ENCODE measurements at places on chromosomes 5 and 9.

DNA sequence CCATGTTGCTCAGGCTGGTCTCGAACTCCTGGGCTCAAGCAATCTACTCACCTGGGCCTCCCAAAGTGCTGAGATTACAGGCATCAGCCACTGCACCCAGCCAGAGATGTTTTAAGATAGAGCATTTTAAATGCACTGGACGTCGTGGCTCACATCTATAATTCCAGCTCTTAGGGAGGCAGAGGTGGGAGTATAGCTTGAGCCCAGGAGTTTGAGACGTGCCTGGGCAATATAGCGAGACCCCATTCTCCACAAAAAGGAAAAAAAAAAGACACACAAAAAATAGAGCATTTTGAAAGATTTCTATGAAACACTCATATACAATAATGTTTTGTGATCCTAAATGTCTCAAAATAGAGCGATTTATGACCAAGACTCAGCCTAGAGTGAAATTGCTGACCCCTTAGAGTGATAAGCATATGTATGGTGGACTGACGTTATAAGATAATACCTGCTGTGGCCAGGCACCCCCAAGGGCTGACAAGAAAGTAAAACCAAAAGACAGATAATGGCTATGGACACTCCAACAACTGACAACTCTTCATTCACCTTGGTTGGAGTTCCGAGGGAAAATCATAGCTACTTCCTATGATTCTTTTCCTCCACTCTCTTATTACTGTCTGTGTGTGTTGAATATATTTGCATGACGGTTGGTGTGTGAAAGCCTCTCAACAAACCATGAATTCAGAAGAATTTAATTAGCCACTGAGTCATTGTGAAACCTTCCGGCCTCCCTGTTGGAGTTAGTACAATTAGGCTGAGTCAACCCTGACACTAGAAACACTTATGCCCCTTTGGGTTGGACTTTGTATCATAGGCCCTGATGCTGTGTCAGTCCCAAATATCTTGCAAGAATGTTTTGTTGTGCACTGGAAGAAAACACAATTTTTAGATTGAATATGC lies 526.5 kb upstream of the NUDT12 start:
- DNase-seq = peak; percentile 0

GRCh38 chr5:78801413-78801812 lies 152.8 kb upstream of the LHFPL2 start:
- no peak for DNase-seq

- DNase-seq = peak; percentile 17
These were observed 241.0 kb upstream of the KIF2A start for GRCh38 chr5:62065050-62065449.

DNA sequence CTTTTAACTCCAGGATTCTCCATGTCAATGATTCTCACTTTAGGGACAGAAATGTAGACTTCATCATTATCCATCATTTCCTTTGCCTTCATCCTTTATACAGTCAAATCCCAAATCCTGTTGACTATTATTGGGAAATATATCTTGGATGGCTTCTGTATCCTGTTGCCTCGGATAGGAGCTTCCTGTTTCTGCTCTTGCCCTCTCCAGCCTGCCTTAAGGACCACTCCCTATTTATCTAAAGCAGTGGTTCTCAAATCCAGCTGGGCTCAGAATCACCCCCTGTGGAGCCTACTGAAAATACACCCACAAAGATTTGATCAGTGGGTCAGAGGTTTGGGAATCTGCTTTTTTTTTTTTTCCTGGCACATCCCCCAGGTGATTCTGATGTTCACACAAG lies 8.5 kb downstream of the AFAP1L1 start:
- no peak for DNase-seq

GRCh38 chr9:106218427-106218826 lies 524.1 kb downstream of the TMEM38B start:
- DNase-seq = no peak

DNA sequence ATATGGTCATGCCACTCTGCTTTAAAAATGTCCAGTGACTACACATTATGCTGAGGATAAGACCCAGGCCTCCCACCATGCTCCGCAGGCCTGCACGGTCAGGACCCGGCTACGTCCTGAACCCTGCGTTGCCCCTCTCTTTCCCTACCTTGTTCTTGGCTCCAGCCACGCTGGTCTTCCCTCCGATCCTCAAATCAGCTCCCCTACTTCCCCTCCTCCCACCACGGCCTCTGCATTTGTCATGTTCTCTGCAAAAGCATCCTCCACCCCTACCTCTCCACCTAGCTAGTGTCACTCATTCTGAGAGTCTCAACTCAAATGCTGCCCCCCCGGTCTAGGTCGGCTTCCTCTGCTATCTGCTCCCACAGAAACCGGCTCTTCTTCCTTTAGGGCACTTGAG lies 11.2 kb downstream of the GPX3 start:
- DNase-seq = no peak

GRCh38 chr5:149040421-149040820 lies 22.4 kb downstream of the SH3TC2 start:
- DNase-seq = no peak

DNA sequence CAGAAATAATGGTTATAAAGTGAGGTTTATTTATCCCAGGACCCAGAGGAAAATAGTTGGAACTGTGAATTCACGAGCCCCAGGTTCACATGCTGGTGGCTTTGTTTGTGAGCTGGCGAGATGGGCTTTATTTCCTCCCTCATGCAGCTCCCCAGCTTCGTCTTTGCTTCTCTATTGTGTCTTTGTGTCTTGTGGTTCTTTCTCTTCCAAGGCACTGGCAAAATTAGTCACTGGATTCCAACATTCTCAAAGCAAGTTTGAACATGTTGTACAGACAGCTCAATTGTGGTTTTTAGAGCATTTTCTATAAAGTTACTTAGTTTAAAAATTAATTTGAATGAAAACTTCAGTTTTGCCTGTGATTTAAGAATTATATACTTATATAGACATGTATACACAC lies 7.2 kb downstream of the NDUFS6 start:
- DNase-seq = peak; percentile 87

- peak; percentile 29 for DNase-seq
These were observed 849 bp downstream of the RORB start for GRCh38 chr9:74497748-74498620.

DNA sequence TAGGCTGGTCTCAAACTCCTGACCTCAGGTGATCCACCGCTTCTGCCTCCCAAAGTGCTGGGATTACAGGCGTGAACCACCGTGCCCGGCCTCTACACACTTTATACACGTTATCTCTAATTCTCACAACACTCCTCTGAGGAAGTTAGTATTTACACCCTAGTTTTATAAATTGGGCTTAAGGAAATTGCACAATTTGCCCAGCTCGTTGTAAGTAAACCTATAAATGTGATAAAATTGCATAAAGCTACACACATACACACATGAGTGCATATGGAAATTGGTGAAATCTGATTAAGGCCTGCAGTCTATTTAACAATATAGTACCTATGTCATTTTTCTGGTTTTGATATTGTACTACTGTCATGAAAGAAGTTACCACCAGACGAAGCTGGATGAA lies 4.4 kb upstream of the SLC4A9 start:
- no peak for DNase-seq

GRCh38 chr5:119743927-119744326 lies 114.6 kb downstream of the FAM170A start:
- peak; percentile 84 for DNase-seq

GRCh38 chr5:73747696-73748380 lies 121.8 kb downstream of the ARHGEF28 start:
- DNase-seq = no peak

GRCh38 chr9:137411645-137412380 lies 11.1 kb downstream of the EXD3 start:
- DNase-seq = peak; percentile 85

DNA sequence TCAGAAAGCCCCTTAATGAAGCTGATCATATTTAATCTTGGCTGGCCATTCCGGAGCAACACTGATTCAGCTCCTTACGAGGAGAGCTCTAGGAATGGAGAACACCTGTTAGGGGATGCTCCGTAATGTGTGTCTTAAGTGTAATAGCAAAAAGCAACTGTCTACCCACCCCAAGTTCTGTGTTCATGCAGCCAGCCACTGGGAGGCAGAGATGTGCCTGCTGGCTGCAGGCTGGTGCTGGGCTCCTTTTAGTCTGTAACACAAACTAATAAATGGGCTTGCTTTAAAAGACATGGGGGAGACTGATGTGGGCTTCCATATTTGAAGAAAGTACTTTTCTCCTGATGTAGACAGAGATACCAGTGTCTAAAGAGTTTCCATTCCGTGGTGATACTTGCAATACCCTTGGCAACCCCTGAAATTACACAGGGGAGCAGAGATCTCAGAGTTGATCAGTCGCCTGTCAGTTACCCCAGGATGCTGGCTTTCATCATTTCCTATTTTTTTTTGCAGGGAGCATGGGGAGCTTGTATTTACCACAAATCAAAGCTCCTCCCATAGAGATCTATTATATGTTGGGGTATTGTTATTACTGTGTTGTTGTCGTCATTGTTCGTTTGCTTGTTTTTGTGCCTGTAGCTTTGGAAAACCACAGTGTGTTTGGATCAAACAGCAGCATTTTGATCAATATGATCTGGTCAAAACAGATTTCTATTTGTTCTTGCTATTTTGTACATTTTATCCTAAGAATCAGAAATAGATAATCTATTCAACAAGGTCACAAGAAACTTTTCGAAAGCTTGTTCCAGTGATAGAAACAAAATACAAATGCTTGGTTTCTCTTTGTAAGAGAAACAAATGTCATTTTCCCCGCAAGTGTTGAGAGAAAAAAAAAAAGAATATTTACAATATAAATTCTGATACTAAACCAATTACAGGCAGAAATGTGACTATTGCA lies 65.8 kb downstream of the MTX3 start:
- peak; percentile 66 for DNase-seq

DNA sequence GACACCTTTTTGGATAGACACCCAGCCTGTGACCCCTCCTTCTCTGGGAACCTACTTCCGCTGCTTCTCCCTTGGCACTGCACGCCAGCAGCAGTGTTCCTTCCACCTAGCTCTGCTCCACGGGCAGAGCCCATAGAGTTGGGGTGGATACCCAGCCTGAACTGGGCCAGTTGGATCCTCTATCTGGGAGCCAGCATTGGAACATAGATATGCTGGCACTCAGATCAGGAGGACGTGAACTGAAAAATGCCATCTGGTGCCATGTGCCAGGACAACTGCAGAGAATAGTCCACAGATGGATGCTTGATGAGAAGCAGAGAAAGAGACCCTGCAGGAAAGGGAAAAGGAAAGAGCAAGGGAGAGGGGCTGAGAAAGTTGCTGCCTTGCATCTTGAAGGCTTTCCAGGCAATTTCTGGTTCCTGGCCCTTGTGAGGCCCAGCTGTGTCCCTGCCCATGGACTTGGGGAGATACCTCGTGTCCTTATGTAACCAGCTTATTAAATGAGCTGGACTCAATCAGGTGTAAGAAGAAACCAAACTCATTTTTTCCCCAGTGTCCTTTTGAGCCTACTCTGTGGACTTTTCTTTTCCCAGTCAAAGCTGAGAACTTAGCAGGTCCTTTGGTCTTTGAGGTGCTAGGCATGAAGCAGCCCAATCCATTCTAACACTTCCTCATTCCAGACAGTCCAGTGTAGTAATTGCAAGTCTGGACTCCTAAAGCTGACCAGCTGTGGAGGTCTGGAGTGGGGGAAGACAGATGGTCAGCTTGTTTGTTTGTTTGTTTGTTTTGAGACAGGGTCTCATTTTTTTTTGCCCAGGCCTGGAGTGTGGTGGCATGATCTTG lies 39.1 kb downstream of the ANGPTL2 start:
- no peak for DNase-seq

DNA sequence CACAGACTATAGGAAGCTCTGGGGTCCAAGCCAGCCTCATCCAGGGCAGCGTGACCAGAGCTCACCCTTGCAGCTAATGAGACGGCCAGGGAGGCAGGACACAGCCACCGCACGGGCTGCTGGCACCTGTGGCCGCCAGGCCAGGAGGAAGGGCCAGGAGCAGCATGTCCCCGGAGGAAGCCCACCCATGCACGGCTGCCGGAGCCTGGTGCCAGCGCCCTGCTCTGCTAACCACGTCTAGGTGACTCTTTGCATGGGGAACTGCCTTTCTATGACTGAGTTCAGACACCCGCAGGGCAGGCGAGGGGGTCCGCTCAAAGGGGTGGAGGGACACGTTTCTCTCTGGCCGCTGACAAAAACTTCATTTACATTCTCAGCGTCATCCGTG lies 68.5 kb upstream of the SARDH start:
- no peak for DNase-seq

- peak; percentile 36 for DNase-seq
These were observed 41.2 kb upstream of the STRBP start for GRCh38 chr9:123309611-123310010.

DNA sequence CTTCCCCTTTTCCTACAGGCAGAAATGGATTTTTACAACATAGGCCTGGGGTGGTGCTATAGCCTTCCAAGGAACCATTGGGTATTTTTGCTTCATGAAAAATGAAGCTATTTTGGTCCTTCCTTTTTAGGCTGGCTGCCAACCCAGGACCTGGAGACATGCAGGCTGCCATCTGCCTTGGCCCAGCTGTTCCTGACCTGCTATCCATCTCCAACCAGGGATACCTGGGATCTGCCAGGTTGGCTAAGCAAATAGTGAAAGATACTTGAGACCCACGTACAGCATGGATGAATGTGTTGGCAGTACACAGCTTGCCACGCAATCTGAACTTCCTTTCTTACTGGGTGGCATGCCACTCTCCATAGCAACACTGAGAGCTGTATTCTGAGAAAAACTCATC lies 31.1 kb downstream of the MRPS27 start:
- DNase-seq = no peak

DNA sequence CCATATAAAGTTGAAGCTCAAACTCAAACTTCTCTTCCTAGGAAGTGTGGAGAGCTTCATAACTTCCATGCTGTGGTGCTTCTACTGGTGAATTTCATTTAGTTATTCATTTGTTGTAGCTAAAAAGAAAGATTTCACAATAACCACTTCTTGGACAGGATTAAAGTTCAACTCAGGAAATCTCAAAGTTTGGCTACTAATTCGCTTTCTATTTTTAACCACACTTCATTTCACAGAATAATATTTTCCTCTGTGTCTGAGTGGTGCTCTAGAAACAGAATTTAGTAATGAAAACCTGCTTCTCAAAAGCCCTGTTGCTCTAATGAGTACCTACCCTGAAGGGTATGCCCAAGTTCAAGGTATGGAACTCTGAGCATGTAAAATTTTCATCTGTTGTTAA lies 73.9 kb downstream of the ACTBL2 start:
- no peak for DNase-seq

- no peak for DNase-seq
These were observed 253.8 kb downstream of the KDM4C start for GRCh38 chr9:7011395-7012067.

GRCh38 chr9:128457207-128457606 lies 1.4 kb downstream of the ODF2 start:
- DNase-seq = no peak

All from epithelial cell of esophagus (primary cell).